ENCODE measurements at places on chromosomes 2 and 18.

DNA sequence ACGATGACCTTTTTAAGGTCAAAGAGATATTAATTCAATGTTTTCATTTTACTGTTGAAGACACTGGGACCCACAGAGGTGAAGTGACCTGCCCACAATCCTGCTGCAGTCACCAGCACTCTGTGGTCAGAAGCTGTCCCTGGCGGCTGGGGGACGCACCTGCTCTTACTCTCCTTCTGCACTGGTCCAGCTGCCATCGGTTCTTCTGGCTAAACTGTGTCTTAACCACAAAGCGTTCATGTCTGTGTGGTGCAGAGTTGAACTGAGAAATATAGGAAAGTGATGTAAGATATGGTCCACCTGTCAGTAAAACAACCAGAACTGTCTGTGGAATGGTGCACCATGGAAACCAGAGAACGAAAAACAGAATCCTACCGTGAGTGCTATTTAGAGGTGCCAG is 44.9 kb upstream of the SMIM21 start:
- no peak for DNase-seq

- DNase-seq: no peak
Observed at GRCh38 chr2:241067501-241068135, 34.5 kb downstream of the MTERF4 start.

GRCh38 chr2:64658269-64658668 is 4.6 kb upstream of the SERTAD2 start:
- no peak for DNase-seq

- DNase-seq: no peak
Observed at GRCh38 chr2:213150315-213151097, 906 bp downstream of the IKZF2 start.

GRCh38 chr18:50606609-50607008 is 46.7 kb downstream of the MAPK4 start:
- no peak for DNase-seq

DNA sequence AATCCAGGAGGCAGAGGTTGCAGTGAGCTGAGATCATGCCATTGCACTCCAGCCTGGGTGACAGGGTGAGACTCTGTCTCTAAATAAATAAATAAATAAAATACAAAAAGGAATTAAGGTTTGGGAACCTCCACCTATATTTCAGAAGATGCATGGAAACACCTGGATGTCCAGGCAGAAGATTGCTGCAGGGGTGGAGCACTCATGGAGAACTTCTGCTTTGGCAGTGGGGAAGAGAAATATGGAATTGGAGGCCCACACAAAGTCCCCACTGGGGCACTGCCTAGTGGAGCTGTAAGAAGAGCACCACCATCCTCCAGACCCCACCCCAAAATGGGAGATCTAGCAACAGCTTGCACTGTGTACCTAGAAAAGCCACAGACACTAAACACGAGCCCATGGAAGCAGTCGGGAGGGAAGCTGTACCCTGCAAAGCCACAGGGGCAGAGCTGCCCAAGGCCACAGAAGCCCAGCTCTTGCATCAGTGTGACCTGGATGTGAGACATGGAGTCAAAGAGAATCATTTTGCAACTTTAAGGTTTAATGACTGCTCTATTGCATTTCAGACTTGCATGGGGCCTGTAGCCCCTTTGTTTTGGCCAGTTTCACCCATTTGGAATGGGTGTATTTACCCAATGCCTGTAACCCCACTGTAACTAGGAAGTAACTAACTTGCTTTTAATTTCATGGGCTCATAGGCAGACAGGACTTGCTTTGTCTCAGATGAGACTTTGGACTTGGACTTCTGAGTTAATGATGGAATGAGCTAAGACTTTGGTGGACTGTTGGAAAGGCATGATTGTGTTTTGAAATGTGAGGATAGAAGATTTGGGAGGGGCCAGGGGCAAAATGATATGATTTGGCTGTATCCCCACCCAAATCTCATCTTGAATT is 265.3 kb downstream of the ZEB2 start:
- no peak for DNase-seq

DNA sequence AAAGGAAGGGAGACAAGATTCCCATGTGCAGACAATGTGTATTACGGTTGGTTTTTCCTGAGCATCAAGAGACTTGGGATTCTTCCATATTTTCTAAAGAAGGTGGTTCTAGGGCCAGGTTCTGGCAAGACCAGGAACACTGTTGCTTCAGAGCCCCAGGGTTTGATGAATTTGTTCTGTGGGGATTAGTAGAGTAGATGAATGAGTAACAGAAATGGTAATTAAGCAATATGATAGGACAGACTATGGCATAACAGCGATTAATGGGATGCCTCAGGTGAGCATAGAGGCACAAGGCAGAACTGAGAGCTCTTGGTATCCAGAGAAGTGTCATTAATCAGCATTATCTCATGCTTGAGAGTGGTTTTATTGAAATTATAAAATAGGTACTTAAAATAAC is 82.8 kb upstream of the PNPT1 start:
- no peak for DNase-seq

DNA sequence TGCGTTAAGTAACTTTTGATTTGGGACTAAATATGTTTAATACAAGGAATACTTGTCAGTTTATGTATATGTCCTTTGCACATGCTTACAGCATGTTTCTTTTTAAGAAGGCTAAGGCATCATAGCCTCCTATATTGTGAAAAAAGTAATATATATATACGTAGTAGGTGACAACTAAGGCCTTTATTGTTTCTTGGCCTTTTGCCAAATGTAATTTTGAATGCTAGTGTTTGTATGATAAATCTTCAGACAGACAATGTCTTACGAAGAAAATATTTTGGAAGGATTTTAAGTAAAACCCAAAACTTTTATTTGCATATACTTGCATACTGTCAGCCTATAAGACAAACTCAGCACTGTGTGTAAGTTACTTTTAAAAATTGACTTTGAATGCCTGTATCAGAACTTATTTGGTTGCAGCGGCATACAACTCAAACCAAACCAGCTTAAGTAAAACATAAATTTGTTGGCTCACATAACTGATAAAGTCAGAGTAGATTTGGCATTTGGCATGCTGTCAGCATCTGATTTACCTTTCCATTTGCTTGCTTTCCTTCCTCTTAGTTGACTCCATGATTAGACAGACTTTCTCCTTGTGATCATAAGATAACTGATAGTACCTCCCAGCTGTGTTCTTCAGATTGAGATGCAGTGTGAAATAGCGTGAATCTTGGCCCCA is 24.4 kb downstream of the UBE2E3 start:
- DNase-seq: no peak

Data from stimulated activated CD4-positive, alpha-beta T cell treated with anti-CD3 and anti-CD28 coated beads, TNF-alpha, amount 100 ng/mL, for 24 hours (primary cell).